ENCODE measurements at places on chromosomes 2 and 18.

- DNase-seq = no peak
These were observed 22.3 kb downstream of the ORC4 start for GRCh38 chr2:147998203-147998602.

- DNase-seq = no peak
These were observed 55.1 kb upstream of the ACVR2A start for GRCh38 chr2:147789720-147790119.

GRCh38 chr2:144517866-144518747 lies 1.8 kb downstream of the ZEB2 start:
- no peak for DNase-seq

- no peak for DNase-seq
These were observed 101.2 kb downstream of the PXDN start for GRCh38 chr2:1642993-1643619.

- no peak for DNase-seq
These were observed 148.0 kb downstream of the ASB1 start for GRCh38 chr2:238574490-238575271.

- DNase-seq = no peak
These were observed 6.2 kb downstream of the MBD2 start for GRCh38 chr18:54218299-54218698.

GRCh38 chr2:54053830-54054229 lies 61.6 kb upstream of the ACYP2 start:
- no peak for DNase-seq

All from lower lobe of right lung (tissue), 2 donors.